ENCODE measurements at places on chromosomes 2 and 18.

- no peak for DNase-seq
These were observed 248.9 kb downstream of the TDRD15 start for GRCh38 chr2:21372654-21373053.

GRCh38 chr18:36635414-36636096 lies 193.2 kb downstream of the TPGS2 start:
- no peak for DNase-seq

DNA sequence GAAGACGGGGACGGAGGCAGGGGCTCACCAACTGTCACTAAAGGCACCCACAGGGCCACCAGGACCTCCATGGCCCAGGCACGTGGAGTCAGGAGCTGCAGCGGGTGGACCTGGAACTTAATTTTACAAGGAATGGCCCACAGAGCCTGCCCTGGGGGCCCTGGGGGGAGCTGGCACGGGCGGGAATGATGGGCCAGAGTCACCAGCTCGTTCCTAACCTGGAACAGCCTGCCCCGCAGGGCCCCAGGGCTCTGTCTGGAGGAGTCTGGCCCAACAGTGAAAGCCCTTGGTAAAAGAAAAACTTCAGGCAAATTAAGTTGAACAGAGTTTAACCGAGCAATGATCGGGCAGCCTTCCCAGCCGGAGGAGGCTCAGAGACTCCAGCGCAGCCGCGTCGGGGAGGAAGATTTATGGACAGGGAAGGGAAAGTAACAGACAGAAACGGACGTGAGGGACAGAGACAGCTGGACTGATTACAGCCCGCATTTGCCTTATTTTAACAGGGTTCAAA lies 118.4 kb upstream of the TMEM18 start:
- no peak for DNase-seq

- no peak for DNase-seq
These were observed 109.8 kb downstream of the DDX1 start for GRCh38 chr2:15701341-15701907.

- DNase-seq = peak; percentile 61
These were observed 13.4 kb downstream of the CNOT9 start for GRCh38 chr2:218582076-218582475.

DNA sequence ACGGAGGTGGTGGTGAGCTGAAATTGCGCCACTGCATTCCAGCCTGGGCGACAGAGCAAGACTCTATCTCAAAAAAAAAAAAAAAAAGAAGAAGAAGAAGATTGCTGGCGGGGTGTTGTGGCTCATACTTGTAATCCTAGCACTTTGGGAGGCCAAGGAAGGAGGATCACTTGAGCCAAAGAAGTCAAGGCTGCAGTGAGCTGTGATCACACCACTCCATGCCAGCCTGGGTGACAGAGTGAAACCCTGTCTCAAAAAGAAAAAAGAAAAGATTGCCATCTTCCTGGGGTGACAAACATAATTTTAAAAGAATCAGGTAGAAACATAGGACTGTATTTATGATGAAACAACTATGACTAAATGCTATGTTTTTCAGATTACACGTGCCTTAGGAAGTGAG lies 55.1 kb upstream of the EML4 start:
- DNase-seq = no peak

DNA sequence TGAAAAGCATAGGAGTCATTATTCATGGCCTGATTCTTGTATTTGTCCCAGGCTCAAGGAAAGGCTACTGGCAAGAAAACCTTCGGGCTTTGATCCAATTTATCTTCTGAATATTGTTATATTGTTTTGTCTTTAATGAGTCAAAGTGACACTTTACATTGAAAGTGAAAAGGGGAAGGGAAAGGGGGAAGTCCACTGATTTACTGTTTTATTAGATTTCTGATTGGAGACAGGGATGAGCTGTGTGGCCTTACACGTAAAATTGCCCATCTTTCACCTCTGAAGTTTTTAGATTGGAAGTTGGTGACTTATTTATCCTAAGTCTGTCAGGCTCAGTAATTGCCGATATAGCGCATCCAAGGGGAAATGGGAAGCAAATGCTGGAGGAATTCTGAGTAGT lies 843.8 kb upstream of the LRRTM1 start:
- DNase-seq = no peak

GRCh38 chr2:56981554-56981953 lies 797.8 kb downstream of the CCDC85A start:
- DNase-seq = no peak

DNA sequence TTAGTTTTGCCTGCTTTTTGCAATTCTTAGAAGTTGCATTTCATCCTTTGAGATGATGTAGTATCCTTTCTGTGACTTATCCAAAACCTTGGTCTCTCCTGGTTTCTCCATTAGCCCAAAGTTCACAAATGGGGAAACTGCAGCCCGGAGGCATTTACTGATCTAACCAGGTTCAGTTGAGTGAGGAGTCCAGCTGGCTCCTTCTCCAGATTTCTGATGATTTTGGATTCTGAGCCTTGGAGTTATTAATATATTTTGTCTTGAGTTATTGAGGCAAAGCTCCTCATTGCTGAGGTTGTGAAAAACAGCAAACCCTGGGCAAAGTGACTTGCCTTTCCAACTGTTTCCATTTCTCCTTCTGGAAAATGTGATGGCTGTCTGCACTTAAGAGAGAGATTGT lies 1.7 kb downstream of the SLC1A4 start:
- DNase-seq = no peak

DNA sequence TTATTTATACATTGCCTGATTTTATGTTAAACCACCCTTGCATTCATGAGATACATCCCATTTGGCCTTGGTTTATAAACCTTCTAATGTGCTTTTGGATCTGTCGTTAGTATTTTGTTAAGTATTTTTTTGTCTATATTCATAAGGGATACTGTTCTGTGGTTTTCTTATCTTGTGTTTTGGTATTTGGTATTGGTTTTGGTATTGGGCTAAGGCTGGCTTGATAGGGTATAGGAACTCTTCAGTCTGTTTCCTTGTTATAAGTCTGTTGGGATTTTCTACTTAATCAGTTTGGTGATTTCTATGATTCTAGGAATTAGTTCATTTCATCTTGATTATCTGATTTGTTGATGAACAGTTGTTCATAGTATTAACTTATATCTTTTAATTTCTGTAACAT lies 49.2 kb downstream of the RELCH start:
- DNase-seq = no peak

GRCh38 chr2:122411231-122411630 lies 655.8 kb downstream of the TSN start:
- DNase-seq = no peak

DNA sequence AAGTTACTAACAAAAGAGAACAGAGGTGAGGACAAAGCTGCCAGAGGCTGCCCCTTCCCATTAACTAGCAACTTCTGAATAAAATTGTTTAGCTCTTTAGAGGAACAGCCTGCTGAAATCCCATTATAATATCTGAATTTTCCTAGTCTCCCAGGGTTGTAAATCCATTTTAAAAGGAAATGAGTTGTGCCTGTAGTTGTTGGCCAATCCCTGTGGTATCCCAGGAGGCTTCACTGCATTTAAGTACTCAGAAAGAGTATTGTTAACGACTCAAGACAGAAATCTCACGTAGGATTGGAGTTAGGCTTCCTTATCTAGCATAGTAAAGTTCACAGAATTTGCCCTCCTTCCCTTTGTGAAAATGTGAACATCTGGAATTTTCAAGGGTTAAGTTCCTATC lies 8.9 kb downstream of the LAPTM4A start:
- no peak for DNase-seq

- DNase-seq = no peak
These were observed 168.4 kb downstream of the ZFP36L2 start for GRCh38 chr2:43057742-43058725.

DNA sequence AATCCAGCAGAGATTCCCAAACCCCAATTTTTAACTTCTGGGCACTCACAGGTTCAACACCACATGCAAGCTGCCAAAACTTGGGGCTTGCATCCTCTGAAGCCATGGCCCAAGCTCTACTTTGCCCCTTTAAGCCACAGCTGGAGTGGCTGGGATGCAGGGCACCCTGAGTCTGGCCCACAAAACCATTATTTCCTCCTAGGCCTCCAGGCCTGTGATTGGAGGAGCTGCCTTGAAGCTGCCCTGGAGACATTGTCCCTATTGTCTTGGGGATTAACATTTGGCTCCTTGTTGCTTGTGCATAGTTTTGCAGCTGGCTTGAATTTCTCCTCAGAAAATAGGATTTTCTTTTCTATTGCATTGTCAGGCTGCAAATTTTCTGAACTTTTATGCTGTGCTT lies 109.8 kb upstream of the RPRM start:
- DNase-seq = no peak

DNA sequence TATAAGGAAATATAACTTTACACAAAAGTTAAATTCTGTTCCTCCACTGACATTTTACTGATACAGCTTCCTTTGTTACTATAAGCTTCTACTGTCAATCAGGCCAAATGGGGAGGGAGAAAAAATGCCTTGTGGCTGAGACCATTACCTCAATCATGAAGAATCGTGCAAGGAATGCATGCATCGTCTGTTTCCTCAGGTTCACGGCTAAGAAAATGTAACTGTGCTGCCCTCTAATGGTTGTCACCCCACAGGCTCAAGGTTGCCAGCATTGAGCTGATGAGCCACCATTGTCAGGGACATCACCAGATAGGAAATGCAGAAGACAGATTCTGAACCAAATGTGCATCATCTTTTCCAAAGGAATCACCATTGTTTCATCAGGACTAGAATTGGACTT lies 426.9 kb downstream of the CDH2 start:
- peak; percentile 34 for DNase-seq

GRCh38 chr2:129636692-129637091 lies 342.8 kb upstream of the RAB6C start:
- no peak for DNase-seq

- no peak for DNase-seq
These were observed 74.2 kb upstream of the RGPD5 start for GRCh38 chr2:109719871-109720270.

GRCh38 chr2:189797902-189798301 lies 13.7 kb downstream of the PMS1 start:
- no peak for DNase-seq

DNA sequence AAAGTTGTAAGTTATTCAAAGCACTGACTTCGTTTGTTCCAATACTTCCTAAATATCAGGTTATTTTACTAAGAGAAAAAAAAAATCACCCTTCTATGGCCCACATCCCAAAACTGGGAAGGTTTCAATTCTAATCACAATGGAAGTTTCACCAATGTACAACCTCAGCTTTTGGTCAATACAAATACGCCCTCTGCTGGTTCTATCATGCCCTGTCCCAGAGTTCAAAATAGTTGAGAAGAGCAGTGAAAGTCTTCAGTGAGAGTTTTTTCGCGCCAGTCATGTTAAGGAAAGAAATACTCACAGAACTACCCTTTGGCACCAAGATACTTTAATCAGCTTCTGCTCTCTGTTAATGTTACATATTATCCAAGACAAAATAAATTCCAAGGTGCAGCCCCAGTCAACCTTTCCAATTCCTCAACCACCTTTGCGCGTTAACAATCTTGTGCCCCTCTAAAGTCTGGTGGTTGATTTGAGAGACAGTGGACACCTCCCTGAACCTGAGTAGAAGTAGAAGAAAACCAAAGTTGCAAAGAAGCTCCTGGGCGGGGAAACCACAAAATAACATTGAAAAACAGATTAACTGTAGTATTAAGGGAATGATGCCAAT lies 59.9 kb downstream of the SUMO1 start:
- DNase-seq = peak; percentile 54

DNA sequence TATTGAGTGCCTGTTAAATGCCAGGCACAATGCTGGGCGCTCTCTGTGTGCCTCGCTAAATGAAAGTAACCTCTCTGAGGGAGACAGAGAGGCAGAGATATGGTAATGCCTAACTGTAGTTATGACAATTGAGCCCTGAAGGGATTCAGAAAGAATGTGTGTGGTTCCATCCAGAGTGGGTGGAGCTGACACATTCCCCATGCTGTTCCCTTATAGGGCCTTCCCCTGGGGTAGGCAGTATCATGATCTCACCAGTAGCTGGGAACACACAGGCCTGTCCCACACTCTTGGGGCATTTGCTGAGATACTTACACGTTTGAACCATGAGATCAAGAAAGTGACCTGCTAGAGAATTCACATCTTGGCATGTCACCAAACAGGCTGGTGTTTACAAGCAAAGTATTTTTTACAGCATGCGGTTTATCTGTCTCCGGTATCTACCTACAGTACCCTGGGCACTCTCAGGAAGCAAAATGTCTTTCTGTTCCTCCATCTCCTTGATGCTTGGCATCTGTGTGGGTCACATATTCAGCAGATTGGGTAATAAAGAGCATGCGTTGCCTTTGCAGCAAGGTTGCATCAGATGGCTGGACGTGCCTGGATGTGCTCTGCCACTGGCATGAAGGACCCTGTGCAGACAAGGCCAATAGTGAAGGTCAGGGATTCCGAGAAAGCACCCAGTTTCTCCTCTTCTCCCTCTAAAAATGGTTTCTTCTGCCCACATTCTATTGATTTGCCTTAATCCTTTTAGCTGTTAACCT lies 9.4 kb downstream of the CTIF start:
- DNase-seq = peak; percentile 47

- DNase-seq = no peak
These were observed 246.1 kb downstream of the RPRM start for GRCh38 chr2:153232464-153232863.

- DNase-seq = no peak
These were observed 68.3 kb downstream of the BABAM2 start for GRCh38 chr2:27958711-27959378.

DNA sequence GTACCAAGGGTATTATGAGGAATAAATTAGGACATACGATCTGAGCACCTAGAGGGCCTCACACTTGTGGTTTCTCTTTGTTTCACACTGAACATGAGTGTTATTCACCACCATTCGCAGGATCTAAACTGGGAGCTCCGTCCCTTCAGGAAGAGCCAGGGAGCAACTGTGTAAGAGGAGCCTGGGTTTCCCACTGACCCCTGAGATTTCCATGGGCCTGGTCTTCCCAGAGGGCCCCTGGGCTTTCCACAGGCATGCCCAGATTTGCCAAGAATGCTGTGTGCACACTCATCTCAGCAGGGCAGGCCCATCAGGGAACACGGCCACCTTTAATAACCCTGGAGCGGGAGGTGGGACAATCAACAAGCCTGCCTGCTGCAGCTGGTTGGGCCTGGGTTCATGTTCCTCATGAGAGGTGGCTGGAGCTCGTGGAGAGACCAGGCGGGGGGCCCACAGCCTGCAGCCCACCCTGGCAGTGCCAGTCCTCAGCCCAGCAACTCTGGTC lies 416.8 kb upstream of the MYT1L start:
- no peak for DNase-seq

DNA sequence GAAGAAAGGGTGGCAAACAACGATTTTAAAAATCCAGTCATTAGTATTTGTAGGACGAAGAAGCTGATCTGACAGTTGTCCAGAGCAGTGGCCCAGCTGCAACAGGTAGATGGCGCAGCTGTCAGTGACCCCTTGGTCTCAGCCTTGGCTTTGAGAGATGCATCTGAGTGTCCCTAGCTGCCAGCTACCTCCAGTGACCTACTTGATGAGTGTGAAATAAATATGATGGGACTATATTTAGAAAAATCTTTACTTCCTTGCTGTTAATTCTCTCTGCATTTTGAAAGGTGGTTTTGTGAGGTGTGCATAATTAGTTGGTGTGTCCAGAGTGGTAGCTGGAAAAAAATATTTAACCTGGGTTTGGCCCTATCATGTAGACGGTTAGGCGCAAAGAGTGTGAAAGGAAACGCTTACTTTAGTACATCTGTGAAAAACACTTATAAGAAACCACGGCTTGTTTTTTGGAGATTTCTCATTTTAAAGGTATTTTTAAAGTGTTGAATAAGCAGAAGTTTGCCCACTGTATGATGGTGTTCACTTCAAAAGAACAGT lies 963 bp downstream of the INPP1 start:
- no peak for DNase-seq

GRCh38 chr2:119440873-119441272 lies 9.2 kb downstream of the TMEM37 start:
- DNase-seq = no peak

- DNase-seq = no peak
These were observed 91.5 kb upstream of the BCL11A start for GRCh38 chr2:60644951-60645350.
